SHP77 (cell line): ENCODE measurements at places on chromosomes 16 and 17.

DNA sequence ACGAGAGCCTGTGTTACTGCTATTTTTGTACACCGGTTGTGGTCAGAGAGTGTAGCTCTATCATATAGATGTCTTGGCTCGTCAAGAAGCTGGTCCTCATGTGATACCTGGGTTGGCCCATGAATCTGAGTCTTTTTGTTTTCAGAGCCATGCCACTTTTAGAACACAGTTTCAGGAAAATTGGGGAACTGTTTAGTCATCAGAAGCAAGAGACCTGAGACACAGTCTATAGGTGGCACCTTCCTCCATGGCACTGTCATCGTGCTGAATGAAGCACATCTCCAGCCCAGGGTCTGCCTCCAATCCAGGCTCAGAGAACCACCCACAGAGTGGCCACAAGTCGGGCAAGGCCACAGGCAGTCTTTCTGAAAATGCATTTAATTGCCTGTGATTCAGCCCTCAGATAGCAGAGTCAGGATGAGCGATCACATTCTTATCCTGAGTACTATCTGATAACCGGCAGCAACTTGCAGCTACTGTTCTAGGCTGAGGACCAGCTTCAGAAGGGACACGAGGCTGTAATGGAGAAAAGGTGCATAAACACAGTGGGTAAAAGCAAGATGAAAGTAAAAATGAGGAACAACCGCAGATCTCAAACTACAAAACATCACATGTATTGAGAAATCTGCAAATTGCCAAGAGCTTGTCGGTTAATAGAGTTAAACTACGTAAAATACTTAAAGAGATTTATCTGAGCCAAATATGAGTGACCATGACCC, 14.2 kb upstream of the HAPSTR1 start:
- no peak for DNase-seq

DNA sequence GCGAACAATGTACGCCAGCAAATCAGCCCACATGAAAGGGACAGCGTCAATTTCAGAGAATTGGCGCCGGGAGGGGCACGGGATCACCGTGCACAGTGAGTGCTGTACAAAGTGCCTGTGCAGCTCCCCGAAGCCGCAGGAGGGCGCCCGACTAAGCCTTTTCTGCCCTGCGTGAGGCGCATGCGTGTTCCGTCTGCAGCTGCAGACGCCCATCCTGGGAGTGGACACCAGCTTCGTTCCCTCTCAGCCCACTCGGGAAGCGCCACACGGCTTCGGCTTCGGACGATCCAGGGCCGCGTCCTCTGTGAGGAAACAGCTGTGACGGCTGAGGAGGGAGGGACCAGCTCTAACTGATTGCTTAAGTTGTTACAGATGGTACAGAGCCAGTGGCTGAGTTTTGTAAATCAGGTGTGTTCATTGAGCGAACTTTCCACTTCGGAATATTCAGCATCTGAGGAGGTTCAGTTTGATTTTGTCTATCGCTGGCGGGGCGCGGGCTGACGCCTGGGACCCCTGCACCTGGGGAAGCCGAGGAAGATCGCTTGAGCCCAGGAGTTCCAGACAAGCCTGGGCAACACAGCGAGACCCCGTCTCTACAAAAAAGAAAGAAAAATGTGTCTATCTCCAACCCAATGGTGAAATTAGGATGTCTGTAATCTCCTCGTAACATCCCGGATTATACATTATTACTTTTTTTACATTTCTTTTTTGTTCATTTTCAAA, 15.4 kb upstream of the ZNF287 start:
- DNase-seq: peak; percentile 91

DNA sequence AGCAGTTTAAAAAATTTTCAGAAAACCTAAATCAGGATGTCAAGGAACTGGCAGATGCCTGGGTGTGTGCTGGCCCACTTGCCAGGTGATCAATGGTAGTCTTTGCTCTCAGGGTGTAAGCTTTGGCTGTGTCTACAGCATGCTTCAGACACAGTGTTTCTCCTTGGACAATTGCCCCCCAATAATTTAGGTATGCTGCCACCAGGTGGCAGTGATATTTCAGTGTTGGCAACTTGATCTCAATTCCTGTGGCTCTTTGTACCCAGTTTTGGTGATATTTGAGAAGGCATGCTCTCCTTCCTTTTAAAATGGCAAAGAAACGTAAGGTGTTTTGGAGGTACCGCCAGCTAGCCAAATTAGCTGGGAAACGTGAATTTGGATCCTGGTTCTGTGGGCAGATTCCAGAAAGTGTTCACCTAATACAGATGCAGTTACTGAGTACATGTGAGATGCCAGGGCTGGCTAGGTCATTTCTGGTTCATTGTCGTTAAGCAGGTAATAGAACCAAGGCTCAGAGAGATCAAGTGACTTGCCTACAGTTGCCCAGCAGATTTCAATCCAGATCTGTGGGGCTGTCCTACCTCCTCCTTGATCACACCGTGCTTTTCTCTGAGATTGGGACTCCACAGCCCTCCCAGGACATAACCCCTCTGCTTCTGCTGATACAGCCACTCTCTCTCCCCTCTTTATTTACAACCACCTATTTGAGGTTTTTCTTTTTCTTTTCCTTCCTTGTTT, 155.6 kb upstream of the PLCG2 start:
- DNase-seq: peak; percentile 44

DNA sequence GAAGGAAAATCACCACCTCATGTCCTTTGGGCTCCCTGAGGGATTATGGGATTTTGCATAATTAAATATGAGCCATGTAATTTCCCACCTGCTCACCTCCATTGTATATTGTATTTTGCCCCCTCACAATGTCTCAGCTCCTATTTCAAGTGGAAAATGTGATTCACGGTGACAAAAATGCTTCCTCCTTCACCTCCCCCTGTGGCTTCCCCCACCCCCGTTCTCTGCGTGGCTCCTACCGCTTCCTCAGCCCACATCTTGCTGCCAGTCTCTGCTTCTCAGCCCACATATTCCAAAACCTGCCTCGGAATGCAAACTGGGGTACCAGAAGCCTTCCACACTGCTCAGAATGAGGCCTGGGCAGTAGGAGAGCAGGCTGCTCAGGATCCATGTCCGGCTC, 394.5 kb upstream of the C16orf82 start:
- DNase-seq: no peak

- no peak for DNase-seq
Observed at GRCh38 chr16:23072769-23073549, 76.3 kb downstream of the USP31 start.
